CD4-positive, alpha-beta T cell (primary cell): ENCODE measurements at places on chromosomes 11 and 22. TPM values are rescaled to one million over a fixed set of nuclear protein-coding genes. Genes with fewer than 3 reads are reported as not detected.

DTX4 gene
- 0.93 TPM for total RNA-seq

PLAAT5 gene
- total RNA-seq, result not detected

- no peaks in the 10 kb centered on the region for H3K27me3 ChIP-seq
- no peak overlapping the region for H3K4me3 ChIP-seq
- H3K27ac ChIP-seq, result no peak overlapping the region
- no peaks in the 10 kb centered on the region for H3K36me3 ChIP-seq
Observed at GRCh38 chr11:121894581-121894980, 221.4 kb downstream of the BLID start.

GRCh38 chr22:48923996-48924395 lies 903.7 kb downstream of the BRD1 start:
- no peak overlapping the region for H3K4me3 ChIP-seq
- H3K36me3 ChIP-seq, result no peaks in the 10 kb centered on the region
- H3K27ac ChIP-seq, result no peak overlapping the region
- DNase-seq, result no peak
- no peaks in the 10 kb centered on the region for H3K4me1 ChIP-seq

DNA sequence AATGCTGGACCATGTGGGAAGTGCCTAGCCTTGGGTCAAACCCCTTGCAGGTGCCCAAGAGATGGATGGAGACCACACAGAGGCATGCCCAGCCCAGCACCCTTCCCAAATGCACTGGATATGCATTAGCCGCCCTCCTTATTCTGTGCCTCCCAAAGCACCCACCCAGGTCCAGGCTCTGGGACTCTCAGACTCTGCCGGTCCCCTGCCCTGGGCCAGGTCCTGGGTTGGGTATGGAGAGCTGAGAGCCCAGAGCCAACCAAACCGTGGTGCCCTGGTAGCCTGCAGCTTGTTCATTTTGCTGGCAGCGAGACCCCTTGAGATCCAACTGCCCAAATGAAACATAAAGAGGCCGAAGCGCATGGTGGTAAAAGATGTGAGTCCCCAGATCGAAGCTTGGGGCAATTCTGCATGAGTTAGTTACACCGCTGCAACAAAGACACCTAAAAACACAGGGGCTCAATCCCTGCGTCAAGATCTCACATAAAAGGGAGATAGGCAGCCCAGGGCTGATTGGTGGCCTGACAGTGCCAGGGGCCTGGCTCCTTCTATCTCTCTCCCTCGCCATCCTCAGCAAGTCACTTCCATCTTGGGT lies 61.5 kb downstream of the MYEOV start:
- H3K27me3 ChIP-seq, result no peaks in the 10 kb centered on the region
- no peaks in the 10 kb centered on the region for H3K36me3 ChIP-seq
- no peaks in the 10 kb centered on the region for H3K4me1 ChIP-seq
- no peak overlapping the region for H3K27ac ChIP-seq
- no peak overlapping the region for H3K4me3 ChIP-seq
- DNase-seq, result no peak

DNA sequence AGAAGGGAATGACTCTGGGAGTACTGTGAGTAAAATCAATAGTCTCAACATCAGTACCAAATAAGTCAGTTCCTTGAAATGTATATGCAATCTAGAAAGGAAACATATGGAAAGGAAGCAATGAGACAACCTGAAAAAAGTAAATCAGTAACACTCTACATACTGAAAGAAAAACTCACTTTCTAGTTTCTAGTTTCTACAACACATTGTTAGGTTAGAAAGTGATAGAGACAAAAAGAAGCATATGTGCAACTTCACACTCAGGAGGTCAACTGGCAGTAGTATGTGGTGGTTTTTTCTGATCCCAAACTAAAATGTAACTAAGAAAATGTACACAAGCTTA lies 156.5 kb upstream of the SOX6 start:
- no peaks in the 10 kb centered on the region for H3K4me1 ChIP-seq
- H3K36me3 ChIP-seq, result no peaks in the 10 kb centered on the region
- no peaks in the 10 kb centered on the region for H3K27me3 ChIP-seq
- no peak overlapping the region for H3K4me3 ChIP-seq
- no peak overlapping the region for H3K27ac ChIP-seq

DNA sequence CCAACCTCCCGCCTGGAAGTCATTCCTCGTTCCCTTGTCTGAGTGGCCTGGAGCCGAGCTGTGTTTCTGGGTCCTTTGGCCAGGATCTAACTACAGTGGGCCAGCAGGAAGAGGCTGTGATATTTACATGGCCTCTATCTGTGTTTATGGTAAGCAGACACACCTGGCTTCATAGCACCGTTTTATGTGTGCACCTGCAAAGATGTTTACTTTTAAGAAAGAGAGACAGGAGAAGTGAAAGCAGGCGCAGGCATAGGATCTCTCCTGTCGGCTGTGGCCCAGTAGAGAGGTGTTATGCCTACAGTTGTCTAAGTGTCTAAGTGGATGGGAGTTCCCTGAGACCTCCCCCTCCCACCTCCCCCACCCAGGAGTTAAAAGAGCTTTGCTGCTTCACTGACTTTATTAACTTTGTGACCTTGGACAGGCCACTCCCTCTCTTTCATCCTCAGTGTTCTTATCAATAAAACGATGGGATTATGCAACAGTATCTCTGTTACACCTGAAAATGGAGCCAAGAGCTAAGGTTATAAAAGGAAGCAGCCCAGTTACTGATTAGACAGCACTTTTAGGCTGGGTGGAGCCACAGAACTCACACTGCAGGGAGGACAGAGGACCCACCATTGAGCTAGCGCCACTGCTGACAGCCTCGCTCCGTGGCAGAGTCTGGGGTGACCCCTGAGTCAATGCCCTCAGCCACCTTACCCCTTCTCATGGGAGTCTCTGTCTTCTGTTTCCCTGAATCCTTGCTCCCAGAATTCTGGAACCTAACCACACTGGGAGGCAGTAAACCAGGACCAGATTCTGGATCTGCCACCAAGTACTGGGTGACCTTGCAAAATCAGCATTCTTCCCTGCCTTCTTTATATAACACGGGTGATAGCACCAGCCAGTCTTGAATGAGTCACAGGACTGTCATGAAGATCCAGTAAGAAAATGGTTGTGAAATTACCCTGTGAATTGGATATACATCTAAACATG lies 22.0 kb downstream of the ST14 start:
- H3K4me1 ChIP-seq, result no peaks in the 10 kb centered on the region
- H3K36me3 ChIP-seq, result no peaks in the 10 kb centered on the region
- DNase-seq, result no peak

DNA sequence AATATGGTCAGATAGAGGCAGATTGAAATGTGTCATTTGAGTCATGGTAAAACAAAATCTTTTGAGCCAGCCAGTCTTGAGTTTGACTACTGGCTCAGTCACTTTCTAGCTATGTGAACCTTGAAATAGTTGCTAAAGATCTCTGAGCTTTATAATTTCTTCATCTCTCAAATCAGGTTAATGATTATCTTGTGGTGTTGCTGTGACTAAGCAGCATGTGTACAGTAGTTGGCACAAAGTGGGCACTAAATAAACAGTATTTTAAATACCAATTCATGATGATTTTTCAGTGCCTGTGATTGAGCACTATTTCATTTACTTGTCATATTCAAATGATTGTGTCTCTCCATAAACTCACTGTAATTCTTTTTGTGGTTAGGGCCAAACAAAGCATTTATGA lies 70.8 kb downstream of the RAB38 start:
- H3K4me3 ChIP-seq, result no peak overlapping the region
- no peaks in the 10 kb centered on the region for H3K4me1 ChIP-seq
- H3K27ac ChIP-seq, result no peak overlapping the region
- H3K27me3 ChIP-seq, result no peaks in the 10 kb centered on the region
